Endothelial cell (in vitro differentiated cells): ENCODE measurements at places on chromosomes 4 and X.

- H3K4me3 ChIP-seq: no peak overlapping the region
- H3K36me3 ChIP-seq: no peaks in the 10 kb centered on the region
- no peaks in the 10 kb centered on the region for H3K4me1 ChIP-seq
Observed at GRCh38 chrX:139538907-139539790, 8.6 kb downstream of the F9 start.

- H3K4me1 ChIP-seq: peaks cover 13% of the 10 kb centered on the region
- H3K27me3 ChIP-seq: peaks cover 3% of the 10 kb centered on the region
- H3K27ac ChIP-seq: no peak overlapping the region
- no peak overlapping the region for H3K4me3 ChIP-seq
- DNase-seq: no peak
Observed at GRCh38 chr4:73725985-73726384, 14.4 kb upstream of the CXCL8 start.

- no peaks in the 10 kb centered on the region for H3K4me1 ChIP-seq
- peaks cover under 1% of the 10 kb centered on the region for H3K36me3 ChIP-seq
- no peaks in the 10 kb centered on the region for H3K27me3 ChIP-seq
- DNase-seq: no peak
- H3K4me3 ChIP-seq: no peak overlapping the region
- no peak overlapping the region for H3K27ac ChIP-seq
Observed at GRCh38 chr4:71602289-71602900, 181.5 kb downstream of the GC start.

DNA sequence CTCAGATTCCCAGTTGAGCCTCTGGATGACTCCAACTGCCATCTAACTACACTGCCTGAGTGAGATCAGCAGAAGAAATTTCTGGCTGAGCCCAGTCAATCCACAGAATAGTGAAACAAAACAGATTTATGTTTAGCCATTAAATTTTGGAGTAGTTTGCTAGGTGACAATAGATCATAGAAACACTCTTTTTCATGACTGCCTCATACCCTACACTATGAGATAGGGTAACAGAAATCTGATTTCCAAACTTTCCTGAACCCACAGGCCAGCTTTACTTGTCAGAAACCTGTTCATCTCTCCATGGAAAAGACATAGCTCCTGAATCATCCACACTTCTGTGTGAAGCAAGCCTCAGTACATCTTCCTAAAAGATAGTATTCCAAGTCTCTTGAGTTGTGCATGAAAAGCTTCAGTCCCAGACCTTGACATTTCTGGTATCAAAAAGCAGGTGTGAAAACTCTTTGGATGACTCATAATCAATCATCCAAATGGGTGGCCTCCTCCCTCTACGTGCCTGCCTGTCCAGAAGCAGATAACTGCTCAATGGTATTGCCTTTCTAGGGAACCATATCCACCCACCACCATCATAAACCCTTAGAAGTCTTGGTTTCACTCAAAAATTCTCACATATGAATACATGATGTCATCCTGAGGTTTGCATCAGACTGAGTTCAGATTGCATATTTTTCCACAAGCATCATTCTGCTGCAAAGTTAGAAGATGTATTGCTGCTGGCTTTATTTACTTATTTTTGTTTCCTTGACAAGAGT, 47.5 kb upstream of the RAP2C start:
- H3K4me1 ChIP-seq: no peaks in the 10 kb centered on the region
- H3K27ac ChIP-seq: no peak overlapping the region
- DNase-seq: no peak
- H3K27me3 ChIP-seq: no peaks in the 10 kb centered on the region
- no peaks in the 10 kb centered on the region for H3K36me3 ChIP-seq
